Myometrial cell (primary cell): ENCODE measurements at places on chromosomes 4 and X. TPM values are rescaled to one million over a fixed set of nuclear protein-coding genes. Genes with fewer than 3 reads are reported as not detected.

Gene NDP
- total RNA-seq = 0.29 and 0.35 TPM in 2 replicates

Gene FAM9B
- not detected in 2 replicates for total RNA-seq

Gene DMRTC1B
- not detected in 2 replicates for total RNA-seq

Gene CASP3
- total RNA-seq = 27.7 and 35.4 TPM in 2 replicates

Gene DCAF8L2
- not detected in 2 replicates for total RNA-seq

Gene EPHA5
- total RNA-seq = under 0.01 TPM in 1 of 2 replicates, not detected in the other

Gene FGFBP2
- not detected in 2 replicates for total RNA-seq

Gene PROM1
- 1.2 TPM in 1 of 2 replicates, not detected in the other for total RNA-seq

Gene MAGEB17
- not detected in 2 replicates for total RNA-seq

Gene FAAH2
- total RNA-seq = not detected in 2 replicates

Gene LRRC66
- 0.35 and 0.58 TPM in 2 replicates for total RNA-seq

Gene ARX
- total RNA-seq = not detected in 2 replicates

Gene PDZD11
- total RNA-seq = 92.9 and 96.3 TPM in 2 replicates

Gene RTL5
- total RNA-seq = 0.58 and 1.2 TPM in 2 replicates

Gene SSX2B
- not detected in 2 replicates for total RNA-seq

Gene F9
- total RNA-seq = not detected in 2 replicates

Gene BEX1
- 1.8 and 3.7 TPM in 2 replicates for total RNA-seq

Gene ARSJ
- total RNA-seq = 21.6 and 24.5 TPM in 2 replicates

Gene TMPRSS11E
- total RNA-seq = not detected in 2 replicates
